ENCODE measurements at places on chromosomes 3 and 15.
A peak's percentile ranks its signal among the peaks of the same experiment; 100 is the strongest.

GRCh38 chr15:48143856-48144255 lies 23.1 kb downstream of the SLC24A5 start:
- no peak for DNase-seq

- no peak for DNase-seq
Observed at GRCh38 chr3:105394177-105394576, 27.5 kb downstream of the ALCAM start.

GRCh38 chr3:134927599-134927998 lies 132.5 kb downstream of the EPHB1 start:
- DNase-seq: no peak

DNA sequence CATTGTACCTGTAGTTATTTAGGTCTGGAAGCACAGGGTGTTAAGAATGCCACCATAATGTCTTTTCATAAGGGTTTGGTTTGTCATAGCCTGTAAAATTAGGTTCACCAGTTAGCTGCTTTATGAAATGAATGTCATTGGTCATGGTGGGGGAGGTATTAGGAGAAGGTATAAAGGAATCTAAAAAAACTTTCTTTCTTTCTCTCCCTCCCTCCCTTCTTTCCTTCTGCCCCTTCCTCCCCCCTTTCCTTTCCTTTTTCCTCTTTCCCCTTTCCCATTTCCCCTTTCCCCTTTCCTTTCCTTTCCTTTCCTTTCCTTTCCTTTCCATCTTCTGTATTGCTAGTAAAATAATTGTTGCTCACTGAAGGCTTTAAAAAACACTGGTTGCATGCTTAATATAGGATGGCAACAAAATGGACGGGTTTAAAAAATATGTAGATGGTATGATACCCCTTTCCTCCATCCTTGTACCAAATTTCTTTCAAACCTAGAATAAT lies 9.6 kb downstream of the ATP2C1 start:
- DNase-seq: no peak

GRCh38 chr15:35914573-35914972 lies 368.6 kb upstream of the DPH6 start:
- DNase-seq: no peak

DNA sequence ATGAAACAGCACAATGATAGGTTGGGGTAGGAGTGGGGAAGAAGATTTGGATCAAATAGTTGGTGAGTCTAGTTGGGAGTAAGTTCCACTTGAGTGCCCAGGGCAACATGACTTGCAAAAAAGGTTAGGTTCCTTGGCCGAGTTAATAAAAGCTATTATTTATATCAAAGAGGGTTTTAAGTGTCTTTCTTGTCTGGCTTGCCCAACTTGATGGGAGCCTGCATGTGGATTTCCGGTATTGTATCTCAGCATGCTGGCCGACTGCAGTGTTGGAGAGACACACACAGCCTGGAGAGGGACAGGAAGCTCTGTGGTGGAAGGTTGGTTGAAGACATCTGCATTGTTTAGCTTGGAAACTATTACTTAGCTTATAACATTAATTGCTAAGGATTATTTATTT lies 449.5 kb upstream of the TBL1XR1 start:
- DNase-seq: no peak

- peak; percentile 90 for DNase-seq
Observed at GRCh38 chr3:15327941-15328340, 4.4 kb downstream of the SH3BP5 start.

- DNase-seq: no peak
Observed at GRCh38 chr3:11560746-11561145, 83.0 kb downstream of the VGLL4 start.

DNA sequence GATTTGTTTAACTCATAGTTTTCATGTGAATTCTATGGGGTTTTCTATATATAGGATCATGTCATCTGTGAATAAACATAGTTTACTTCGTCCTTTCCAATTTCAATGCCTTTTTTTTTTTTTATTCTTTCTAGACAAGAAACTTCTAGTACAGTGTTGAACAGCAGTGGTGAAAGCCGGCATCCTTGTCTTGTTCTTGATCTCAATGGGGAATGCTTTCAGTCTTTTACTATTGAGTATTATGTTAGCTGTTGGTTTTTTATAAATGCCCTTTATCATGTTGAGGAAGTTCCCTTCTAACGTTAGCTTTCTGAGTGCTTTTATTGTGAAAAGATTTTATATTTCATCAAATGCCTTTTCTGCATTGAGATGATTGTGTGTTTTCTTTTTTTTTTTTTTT lies 69.0 kb downstream of the SLMAP start:
- DNase-seq: no peak

- DNase-seq: no peak
Observed at GRCh38 chr3:299590-300301, 103.2 kb downstream of the CHL1 start.

DNA sequence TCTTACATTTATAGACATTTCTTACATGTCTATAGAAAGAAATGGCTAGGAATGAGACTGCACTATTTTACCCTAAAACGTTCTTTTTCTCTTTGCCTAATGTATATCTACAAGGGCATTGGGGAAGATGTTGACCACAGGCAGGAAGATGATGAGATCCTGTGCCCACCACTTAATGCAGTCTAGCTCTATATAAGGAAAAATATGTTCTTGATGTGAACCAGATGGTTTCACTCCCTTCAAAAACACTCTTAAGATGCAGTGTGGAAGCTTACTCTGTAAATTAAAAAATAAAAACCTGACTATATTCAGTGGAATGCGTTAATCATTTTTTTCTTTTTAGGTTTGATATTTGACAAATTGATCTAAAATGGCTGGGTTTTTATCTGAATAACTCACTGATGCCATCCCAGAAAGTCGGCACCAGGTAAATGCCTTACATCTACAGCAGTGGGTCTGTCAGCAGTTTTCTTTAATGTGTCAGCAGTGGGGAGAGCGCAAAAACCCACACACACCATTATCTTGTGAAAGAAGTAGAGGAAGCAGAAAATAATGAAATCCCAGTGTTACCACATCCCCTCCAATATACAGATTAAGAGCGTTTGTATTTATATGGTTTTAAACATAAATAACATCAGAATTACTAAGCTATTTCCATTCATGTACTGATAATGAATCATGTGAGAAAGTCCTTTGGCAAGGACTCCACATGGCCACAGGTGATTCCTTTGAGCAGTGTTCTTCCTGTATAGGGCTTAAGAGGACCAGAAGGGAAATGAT lies 10.1 kb downstream of the AGTR1 start:
- DNase-seq: no peak

- DNase-seq: no peak
Observed at GRCh38 chr3:85939074-85939482, 980.3 kb downstream of the CADM2 start.

DNA sequence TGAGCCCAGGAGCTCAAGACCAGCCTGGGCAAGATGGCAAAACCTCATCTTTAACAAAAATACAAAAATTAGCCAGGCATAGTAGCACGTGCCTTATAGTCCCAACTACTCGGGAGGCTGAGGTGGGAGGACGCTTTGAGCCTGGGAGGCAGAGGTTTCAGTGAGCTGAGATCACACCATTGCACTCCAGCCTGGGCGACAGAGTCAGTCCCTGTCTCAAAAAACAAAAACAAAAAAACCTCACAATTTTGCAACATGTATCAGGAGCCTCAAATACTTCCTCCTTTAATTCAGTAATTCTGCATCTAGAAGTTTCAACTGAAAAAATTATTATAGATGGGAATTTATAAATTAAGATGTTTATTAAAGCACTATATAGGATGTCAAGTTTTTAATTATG lies 1.1 kb downstream of the MRPL47 start:
- DNase-seq: no peak

GRCh38 chr15:29616512-29616911 lies 205.8 kb downstream of the TJP1 start:
- no peak for DNase-seq

DNA sequence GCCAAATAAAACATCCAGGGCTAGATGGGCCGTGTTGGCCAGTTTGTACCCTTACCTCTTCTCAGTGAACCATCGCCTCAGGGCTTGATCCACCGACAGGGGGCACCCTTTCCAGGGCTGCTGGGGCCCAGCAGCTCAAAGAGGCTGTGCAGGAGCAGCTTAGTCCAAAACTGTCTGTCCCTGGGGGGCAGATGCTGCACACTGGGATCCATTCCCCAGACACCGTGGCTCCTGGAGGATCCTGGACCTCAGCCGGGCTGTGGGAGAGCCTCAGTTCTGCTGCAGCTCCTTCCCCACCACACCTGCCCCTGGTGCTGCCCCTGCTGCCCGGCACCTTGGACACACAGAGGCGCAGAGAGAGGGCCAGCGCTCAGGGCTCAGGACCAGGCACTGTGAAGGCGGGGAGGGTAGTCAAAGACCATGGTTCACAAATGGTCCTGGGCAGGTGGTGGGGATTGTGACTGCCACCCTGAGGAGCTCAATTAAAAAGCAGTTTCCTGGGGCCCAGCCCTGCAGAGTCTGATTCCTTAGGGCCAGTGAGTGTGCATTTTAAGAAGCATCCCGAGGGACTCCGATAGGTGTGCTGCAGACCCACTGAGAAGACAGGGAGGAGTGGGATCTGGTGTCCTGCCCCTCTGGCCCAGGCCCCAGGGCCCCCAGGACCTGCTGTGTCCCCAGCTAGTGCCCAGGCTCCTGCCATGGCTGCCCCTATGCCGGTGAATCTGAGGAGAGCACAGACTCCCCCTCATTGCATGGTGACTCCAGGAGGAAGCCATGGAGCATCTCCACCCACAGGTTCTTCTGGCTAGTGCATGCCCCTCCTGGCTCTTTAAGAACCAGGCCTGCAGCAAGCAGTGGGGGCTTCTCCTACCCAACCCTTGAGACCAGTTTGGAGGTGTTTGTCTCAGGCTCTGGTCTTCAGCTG lies 86.5 kb upstream of the PRR20G start:
- DNase-seq: no peak

- no peak for DNase-seq
Observed at GRCh38 chr15:41585127-41586047, 26.4 kb downstream of the TYRO3 start.

DNA sequence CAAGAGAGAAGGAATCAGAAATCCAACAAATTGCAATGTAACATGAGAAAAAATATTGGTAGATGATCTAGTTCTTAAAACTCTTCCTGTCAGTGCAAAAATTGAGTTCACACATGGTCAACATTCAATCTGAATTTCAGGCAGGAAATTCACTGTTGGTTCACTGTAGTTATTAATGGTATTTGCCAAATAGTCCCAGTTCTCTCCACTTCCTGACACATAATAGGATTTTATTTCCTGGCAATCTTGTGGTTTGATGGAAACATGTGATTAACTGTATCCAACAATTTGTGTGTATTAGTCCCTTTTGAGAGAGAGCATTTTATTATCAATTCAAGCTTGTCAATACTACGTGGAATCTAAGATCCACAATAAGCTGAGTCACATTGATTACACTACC lies 1103.1 kb downstream of the ROBO2 start:
- DNase-seq: no peak

GRCh38 chr15:55245059-55245458 lies 44.6 kb downstream of the RAB27A start:
- no peak for DNase-seq

- no peak for DNase-seq
Observed at GRCh38 chr3:64151342-64151871, 73.9 kb downstream of the PRICKLE2 start.

GRCh38 chr15:61383421-61383820 lies 154.3 kb upstream of the RORA start:
- no peak for DNase-seq

GRCh38 chr15:87805117-87805820 lies 451.3 kb downstream of the NTRK3 start:
- DNase-seq: no peak

DNA sequence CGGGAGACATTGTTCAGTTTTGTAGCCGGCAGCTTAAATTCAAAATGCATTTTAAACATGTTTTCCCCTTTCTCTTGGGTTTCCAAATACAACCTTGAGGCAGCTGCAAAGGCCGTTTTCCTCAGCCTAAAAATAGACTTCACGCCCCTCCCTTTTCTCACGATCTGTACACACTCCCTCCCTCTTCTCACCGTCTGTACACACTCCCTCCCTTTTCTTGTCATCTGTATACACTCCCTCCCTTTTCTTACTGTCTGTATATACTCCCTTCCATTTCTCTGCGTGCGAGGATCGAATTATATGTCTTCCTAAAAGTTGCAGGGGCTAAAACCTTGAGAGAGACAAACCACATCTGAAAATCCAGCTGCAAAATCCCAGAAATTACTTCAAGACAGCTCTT lies 8.9 kb downstream of the MUC4 start:
- DNase-seq: no peak

DNA sequence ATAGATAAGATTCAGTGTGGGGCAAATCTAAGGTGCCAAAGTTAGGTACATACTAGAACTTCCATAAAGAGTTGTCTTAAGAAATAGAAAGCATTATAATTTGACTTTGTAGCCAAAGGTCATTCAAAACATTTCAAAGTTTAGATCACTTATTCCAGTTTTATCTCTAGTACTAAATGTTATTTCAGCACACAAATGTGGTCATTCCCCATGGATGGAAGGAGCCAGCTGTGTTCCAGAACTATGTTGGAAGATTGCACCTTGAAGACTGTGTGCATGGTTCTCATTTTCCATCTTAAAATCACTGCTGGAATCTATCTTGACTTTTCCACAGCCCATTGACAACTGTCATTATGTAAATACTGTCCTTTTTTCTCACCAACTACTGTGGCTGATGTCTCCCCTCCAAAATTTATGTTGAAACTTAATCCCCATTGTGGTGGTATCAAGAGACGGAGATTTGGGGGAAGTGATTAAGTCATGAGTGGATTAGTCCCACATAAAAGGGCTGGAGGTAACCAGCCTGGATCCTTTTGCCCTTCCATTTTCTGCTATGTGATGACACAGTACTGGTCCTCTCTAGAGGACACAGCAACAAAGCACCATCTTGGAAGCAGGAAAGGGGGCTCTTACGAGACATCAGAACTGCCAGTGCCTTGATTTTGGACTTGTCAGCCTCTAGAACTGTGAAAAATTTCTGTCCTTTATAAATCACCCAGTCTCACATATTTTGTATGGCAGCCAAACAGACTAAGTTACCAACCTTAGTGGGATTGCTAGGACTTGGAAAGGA lies 24.0 kb downstream of the TGFBR2 start:
- DNase-seq: no peak

DNA sequence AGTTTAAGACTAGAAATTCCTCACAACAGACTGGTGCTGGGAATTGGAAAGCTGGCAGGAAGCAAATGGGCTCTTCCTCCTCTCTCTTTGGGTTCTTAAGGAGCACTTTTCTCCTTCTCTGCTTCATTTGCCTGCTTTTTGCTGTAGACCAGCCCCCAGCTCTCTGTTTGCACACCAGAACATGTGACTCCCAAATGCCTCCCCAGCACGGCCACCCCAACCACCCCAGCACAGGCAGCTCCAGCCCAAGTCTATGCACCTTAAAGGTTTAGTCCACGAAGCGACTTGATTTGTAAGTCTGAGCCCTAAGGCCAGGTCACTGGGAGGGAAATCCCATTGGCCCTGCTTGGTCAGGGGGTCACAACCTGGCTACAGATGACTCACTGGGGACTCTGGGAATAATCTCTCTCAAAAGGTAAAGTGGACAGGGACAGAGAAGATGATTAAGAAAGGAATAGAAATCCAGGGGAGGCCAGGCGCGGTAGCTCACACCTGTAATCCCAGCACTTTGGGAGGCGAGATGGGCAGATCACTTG lies 377.8 kb upstream of the PROK2 start:
- DNase-seq: no peak

GRCh38 chr3:79491029-79491641 lies 276.7 kb downstream of the ROBO1 start:
- no peak for DNase-seq
